Left colon (tissue), 2 donors: ENCODE measurements at places on chromosomes 11 and 22.

- no peak for DNase-seq
Observed at GRCh38 chr11:69841859-69842698, 22.9 kb upstream of the FGF3 start.

GRCh38 chr22:49810363-49811019, 17.2 kb downstream of the BRD1 start:
- no peak for DNase-seq

GRCh38 chr11:57320719-57321387, 3.9 kb downstream of the TNKS1BP1 start:
- no peak for DNase-seq

GRCh38 chr11:46130286-46130940, 9.2 kb upstream of the PHF21A start:
- no peak for DNase-seq

GRCh38 chr22:47129902-47130635, 367.6 kb downstream of the TBC1D22A start:
- peak; percentile 77 for DNase-seq

- no peak for DNase-seq
Observed at GRCh38 chr11:47553406-47553743, 443 bp upstream of the CELF1 start.

DNA sequence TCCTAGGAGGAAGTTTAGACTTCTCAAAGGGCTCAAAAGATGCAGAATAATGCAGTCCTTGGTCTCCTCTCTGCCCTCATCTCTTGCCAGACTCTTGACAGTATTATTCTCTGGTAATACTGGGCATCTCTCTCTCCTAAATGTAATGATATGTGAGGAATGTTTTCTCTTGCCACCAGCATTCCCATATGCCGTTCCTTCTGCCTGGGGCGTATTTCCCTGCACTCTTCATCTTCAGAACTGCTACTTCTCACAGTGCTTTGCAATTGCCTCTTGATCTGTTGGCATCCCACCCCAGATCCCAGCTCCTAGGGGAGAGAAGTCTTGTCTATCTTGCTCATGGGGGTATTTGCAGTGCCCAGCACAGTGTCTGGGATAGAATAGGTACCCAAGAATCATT, 107.4 kb downstream of the RASSF10 start:
- no peak for DNase-seq

GRCh38 chr11:47860536-47860935, 12.4 kb upstream of the NUP160 start:
- no peak for DNase-seq
